ENCODE measurements at places on chromosomes 3 and 15.

DNA sequence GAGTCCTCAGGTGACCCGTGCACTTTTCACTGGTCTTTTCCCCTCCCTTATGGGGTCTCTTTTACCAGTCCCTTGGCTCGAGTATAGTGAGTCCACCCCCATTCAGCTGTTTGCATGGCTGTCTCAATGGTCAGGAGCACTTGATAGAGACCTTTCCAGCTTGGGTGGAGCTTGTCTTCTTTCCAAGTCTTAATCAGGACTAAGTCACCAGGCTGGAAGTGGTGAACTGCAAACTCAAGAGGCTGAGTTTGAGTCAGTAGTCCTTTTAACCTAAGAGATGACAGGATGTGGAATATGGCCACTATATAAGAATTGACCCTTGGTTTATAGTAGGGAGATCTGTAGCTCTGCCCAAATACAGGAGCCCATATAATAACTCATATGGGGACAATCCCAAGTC lies 279.7 kb downstream of the PYDC2 start:
- H3K36me3 ChIP-seq = no peaks in the 10 kb centered on the region
- H3K27ac ChIP-seq = no peak overlapping the region
- no peak overlapping the region for H3K4me3 ChIP-seq
- no peaks in the 10 kb centered on the region for H3K4me1 ChIP-seq
- DNase-seq = no peak

GRCh38 chr3:139235192-139235591 lies 108.6 kb upstream of the MRPS22 start:
- H3K27ac ChIP-seq = no peak overlapping the region
- no peak overlapping the region for H3K4me3 ChIP-seq
- no peak for DNase-seq
- H3K27me3 ChIP-seq = peaks cover 3% of the 10 kb centered on the region

DNA sequence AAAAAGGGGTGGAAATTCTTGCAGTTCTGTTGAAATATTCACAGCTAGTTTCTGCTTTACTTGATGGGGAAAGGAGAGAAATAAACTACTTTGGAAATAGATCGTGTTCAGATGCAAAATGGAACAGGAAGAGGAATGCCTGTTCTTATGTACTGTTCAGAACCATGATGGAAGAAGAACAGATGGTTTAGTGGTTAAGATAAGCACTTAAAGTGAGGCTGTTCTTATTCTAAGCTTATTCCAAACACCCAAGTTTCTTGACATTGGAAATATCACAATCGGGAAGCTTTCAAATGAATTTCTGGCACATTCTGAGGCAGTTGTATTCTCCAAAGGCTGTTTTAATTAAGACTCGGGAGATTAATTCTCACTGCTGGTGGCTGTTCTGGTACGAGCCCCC lies 228.5 kb downstream of the LSAMP start:
- no peaks in the 10 kb centered on the region for H3K4me1 ChIP-seq
- no peaks in the 10 kb centered on the region for H3K36me3 ChIP-seq
- no peak overlapping the region for H3K4me3 ChIP-seq
- no peak overlapping the region for H3K27ac ChIP-seq
- H3K27me3 ChIP-seq = no peaks in the 10 kb centered on the region

DNA sequence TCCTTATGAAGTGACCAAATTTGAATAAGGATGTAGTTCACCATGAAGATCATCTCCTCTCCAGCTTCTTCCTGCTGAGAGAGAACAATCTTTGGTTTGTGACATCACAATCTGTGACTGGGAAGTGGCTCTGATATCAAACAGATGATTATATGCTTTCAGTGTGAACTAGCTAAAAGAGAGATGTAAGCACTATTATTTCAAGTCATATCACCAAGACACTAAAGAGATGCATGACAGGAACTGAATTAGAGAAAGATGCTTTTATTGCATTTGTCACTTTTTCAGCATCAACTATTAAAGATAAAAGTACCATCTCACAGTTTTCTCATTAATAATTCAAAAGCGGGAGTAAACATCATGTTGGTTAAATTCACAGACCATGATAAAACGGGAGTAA lies 3.5 kb downstream of the CHRM5 start:
- no peaks in the 10 kb centered on the region for H3K4me1 ChIP-seq
- H3K27ac ChIP-seq = no peak overlapping the region
- H3K36me3 ChIP-seq = no peaks in the 10 kb centered on the region
- no peak overlapping the region for H3K4me3 ChIP-seq
